ENCODE measurements at places on chromosomes 13 and 19.
A peak's percentile ranks its signal among the peaks of the same experiment; 100 is the strongest.

DNA sequence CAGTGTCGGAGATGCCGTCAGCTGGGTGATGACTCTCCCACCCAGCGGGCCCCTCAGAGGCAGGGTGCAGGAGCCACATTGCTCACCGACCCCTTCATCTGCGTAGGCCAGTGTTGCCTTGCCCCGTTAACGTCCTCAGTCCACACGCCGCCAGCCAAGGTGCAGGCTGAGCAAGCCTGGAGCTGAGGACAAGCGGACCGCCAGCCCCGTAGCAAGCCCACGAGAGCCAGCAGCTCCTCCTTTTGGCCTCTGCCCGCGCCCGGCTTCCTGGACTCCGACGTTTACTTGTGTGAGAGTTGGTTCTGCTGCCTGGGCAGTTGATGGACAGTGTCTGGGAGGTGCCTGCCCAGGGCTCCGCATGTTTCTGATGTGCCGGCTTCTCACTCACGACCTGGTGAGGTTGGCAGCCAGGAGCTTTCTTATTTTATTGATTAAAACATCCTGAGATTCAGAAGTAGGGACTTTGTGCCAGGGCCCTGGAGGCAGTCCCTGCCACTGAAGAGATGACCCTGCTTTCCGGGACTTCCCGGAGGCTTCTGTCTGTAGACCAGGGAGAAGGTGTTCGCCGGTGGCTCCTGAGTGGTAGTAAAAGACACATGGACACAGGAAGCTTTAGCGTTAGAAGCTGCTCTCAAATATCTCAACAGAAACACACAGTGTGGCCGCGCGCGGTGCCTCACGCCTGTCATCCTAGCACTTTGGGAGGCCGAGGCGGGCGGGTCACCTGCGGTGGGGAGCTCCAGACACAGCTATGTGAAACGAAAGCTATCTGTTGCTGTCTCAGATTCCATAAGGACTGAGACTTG lies 5.8 kb downstream of the DAZAP1 start:
- no peak for DNase-seq

- DNase-seq = no peak
Observed at GRCh38 chr13:43512221-43512620, 274.6 kb downstream of the ENOX1 start.

DNA sequence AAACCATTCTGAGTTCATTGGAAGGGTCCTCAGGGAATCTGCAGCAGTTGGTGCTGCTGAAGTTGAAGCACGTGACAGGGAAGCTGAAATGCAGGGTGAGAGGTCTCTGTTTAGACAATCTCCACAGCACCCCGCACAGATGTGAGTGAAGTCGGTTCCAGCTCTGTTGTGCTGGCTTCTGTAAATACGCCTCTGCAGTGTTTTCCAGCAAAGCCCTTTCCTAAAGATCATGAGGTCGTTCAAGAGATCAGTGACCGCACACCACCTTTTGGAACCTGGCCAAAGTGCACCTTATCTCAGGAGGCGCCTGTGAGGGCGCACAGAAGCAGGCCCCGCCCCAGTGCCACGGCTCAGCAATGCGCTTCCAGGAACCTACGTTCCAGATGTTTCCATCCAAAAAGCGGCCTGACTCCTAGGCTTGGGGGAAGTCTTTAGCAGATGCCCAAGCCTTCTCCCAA lies 10.8 kb downstream of the CUL4A start:
- no peak for DNase-seq

- DNase-seq = no peak
Observed at GRCh38 chr19:28858933-28859332, 354.0 kb downstream of the UQCRFS1 start.

GRCh38 chr13:21053231-21053630 lies 8.2 kb downstream of the LATS2 start:
- no peak for DNase-seq

GRCh38 chr19:38255383-38256014 lies 675 bp downstream of the PPP1R14A start:
- DNase-seq = no peak

DNA sequence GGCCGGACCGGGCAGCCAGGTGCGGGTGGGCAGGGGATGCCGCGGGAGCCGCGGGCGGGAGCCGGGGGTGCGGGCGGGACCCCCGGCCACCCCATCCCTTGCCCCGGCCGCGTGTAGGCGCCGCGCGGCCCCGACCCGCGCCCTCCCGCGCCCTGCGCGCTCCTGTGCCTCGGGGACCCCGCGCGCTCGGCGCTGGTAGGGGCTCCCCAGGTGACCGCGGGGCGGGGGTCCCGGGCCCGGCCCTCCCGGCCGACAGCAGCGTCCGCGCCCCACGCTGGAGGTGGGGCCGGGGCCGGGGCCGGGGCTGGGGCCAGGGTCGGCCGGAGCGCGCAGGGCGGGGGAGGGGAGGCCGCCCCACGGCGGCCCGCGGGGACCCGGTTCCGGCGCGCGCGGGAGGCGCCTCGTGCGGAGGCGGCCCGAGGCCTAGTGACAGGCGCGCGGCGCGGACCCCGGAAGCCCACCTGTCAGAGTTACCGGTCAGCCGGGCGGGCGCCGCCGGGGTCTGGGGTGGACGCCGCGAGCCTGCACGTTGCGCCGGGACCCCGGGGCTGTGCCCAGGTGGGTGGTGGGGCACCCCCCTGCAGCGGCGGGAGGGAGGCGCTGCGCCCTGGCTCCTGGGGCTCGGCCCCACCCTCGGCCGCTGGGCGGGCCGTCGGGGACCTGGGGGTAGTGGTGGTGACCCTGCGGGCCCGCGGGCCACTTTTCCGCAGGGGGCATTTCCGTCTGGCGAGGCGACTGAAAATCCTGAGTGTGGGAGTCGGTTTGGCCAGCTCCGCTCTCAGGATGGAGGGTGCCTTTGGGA lies 518 bp downstream of the TFDP1 start:
- DNase-seq = peak; percentile 49

GRCh38 chr19:17677002-17677401 lies 11.2 kb downstream of the UNC13A start:
- no peak for DNase-seq

DNA sequence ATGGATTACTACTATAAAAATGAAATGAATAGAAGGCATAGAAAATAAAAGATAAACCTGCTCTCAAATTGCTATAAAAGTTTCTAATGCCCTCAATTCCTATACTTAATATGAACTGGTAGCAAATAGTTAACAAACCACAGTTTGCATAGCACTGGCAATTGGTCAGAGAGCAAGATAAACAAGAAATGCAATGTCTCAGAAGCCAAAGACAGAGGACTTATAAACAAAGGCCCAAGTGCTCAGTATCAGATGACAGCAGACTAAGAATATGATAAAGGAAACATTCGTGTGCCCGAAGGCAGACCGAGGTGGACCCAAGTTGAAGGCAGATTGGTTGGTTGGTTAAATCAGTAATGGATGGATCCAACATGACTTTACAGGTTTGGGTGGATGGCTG lies 50.6 kb downstream of the IPO5 start:
- no peak for DNase-seq

DNA sequence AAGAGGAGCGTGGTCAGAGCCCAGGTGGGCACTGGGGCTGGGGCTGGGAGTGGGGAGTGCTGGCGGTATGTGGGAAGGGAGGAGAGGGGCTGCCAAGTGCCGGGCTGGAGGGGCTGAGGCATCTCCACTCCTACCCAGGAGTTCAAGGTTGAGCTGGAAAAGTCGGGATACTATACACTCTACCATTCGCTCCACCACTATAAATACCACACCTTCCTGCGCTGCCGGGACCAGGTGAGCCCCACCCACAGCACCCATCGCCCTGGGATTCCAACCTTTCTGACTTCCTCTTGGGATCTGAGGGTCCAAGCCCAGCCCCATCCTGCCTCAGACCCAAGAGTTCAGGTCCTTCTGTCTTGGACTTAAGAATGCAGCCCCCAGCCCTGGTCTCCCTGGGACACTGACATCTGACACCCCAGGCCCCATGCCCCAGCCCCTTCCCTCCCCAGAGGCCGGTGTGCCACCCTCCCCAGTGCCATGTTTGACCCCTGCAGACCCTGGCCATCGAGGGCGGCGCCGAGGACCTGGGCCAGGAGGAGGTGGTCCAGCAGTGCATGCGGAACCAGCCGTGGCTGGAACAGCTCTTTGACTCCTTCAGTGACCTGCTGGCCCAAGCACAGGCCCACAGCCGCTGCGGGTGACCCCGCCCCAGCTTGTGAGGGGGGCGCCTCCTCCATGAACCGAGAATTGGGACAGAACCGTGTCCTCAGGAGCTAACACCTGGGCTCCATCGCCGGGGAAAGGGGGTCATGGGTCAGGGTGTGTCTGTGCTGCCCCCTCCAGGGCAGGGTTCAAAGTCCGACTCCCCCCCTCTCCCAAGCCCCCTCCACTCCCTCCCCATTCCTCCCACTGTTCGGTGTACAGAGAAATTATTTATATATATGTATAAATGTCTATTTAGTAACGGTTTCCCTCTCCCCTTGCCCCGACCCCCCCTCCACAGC lies 14.7 kb downstream of the RRAS start:
- no peak for DNase-seq

Measured in T-helper 2 cell (primary cell).